ENCODE measurements at places on chromosomes 11 and 22. TPM values are rescaled to one million over a fixed set of nuclear protein-coding genes. Genes with fewer than 3 reads are reported as not detected.

The NEFH gene
- 0.44 TPM for total RNA-seq

The SLC22A9 gene
- not detected for total RNA-seq

The SCN2B gene
- 0.99 TPM for total RNA-seq

The IL17REL gene
- under 0.01 TPM for total RNA-seq

The MMP3 gene
- 9.5 TPM for total RNA-seq

The OR51I1 gene
- total RNA-seq, result not detected

The FAM83F gene
- total RNA-seq, result not detected

The SYCE3 gene
- total RNA-seq, result not detected

The EHBP1L1 gene
- 79.7 TPM for total RNA-seq

The NXPE4 gene
- not detected for total RNA-seq

The IGSF9B gene
- total RNA-seq, result 0.15 TPM

The IGF2 gene
- total RNA-seq, result under 0.01 TPM

The CFAP300 gene
- total RNA-seq, result 4.3 TPM

The GAS2 gene
- total RNA-seq, result 0.17 TPM

The FBLN1 gene
- 726 TPM for total RNA-seq

The MFRP gene
- under 0.01 TPM for total RNA-seq

The PKP3 gene
- 2.8 TPM for total RNA-seq

The RIMBP3C gene
- total RNA-seq, result 0.15 TPM

The C11orf42 gene
- not detected for total RNA-seq

The LRRC75B gene
- 13.9 TPM for total RNA-seq

The SLC22A12 gene
- total RNA-seq, result not detected

The C1QTNF5 gene
- 29.8 TPM for total RNA-seq

The CRYBB2 gene
- total RNA-seq, result not detected

The OR51E2 gene
- not detected for total RNA-seq
